Activated T-cell treated with anti-CD3 and anti-CD28 coated beads for 48 hours (primary cell): ENCODE measurements at places on chromosomes 2 and 18.

GRCh38 chr2:169290433-169290832 lies 71.9 kb downstream of the LRP2 start:
- DNase-seq: no peak

GRCh38 chr2:101080211-101081068 lies 70.7 kb downstream of the TBC1D8 start:
- DNase-seq: no peak

- DNase-seq: no peak
These were observed 4.5 kb downstream of the SFXN5 start for GRCh38 chr2:73067043-73067442.

DNA sequence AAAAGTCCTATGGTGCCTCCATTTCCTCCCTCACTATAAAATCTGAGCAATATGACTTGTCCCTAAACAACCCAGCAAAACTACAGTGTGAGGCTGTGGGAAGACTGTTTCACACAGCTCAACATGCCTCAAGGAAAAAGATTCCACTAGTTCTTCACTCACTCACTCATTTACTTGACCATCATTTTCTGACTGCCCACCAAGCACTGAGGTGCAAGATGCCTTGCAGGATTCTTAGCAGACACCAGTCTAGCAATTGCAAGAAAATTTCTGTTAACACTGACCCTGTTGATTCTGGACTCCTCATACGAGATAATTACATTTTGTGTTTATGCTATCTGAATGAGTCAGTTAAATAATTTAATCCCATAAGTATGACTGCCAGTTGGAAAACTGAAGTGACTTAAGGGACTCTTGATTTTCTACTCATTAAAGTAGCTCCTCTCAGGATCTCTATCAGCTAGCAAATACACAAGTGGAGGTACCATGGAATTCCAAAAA lies 51.9 kb upstream of the PCBP1 start:
- DNase-seq: no peak

- DNase-seq: no peak
These were observed 326.8 kb downstream of the SETBP1 start for GRCh38 chr18:45007531-45007930.

DNA sequence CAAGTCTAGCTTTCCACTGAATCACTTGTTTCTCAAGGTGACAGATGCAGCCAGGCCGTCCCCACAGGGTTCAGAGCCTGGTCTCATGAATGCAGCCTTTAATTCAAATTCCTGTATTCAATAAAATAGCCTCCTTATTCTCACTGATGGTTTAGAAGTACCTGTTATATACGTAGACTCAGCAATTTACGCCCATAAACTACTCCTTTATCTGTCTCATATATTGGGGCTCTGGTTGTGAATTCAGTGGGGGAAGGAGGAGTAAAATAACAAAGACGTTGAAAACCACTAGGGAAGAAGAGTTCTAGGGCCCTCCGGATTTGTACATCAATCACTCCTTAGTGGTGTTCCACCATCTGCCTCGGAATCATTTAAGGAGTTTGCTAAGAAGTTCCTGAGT lies 1.7 kb downstream of the OBSL1 start:
- no peak for DNase-seq

- no peak for DNase-seq
These were observed 542.8 kb upstream of the ID2 start for GRCh38 chr2:8138923-8139667.

DNA sequence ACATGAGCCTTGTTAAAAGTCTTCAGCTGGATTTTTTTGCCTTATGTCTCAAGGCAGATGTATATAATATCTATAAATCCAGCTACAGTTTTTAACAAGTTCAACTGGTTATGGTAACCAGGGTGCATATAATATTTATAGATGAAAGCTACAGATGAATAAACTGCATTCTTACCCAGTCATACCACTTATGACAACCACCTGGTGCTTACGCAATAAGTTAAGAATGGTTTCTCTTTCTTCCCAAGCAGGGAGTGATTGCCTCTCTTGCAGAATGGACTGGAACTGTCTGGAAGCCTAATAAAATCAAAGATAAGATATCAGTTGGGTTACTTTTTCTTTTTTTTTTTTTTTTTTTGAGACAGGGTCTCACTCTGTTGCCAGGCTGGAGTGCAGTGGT lies 19.6 kb downstream of the DHX57 start:
- no peak for DNase-seq

GRCh38 chr2:202494300-202495229 lies 118.4 kb downstream of the BMPR2 start:
- no peak for DNase-seq

DNA sequence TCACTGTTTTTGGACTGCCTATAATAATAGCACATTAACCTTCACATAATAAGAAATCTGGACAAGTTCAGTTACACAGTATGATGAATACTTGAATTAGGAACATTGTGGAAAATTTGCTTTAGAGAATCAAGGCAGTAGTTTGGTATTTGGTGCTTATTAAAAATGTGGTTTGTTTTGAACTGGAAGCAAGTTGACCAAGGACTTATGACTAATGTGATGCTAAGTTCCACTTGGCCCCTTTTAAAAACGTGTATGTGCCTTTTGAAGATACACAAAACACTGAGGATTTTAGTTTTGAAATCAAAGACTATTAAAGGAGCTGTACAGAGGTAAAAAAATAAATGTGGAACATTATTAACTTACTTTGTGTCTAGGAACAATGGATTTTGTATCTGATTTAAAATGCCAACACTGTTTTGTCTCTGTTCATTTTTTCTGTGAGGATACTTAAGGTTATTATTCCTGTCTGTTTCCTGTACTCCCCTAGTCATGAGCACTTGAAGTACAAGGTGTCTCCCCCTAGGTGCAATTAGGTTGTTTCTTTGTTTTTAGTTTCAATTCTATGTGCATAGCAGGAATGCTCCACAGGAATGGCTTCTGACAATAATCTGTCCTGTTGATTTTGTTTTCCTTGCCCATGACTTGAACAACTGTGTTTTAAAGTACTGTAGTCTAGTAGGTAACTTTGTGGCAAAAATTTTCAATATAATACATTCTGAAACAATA lies 49.6 kb upstream of the PTH2R start:
- DNase-seq: no peak

- no peak for DNase-seq
These were observed 145.0 kb downstream of the MCFD2 start for GRCh38 chr2:46770622-46771021.

DNA sequence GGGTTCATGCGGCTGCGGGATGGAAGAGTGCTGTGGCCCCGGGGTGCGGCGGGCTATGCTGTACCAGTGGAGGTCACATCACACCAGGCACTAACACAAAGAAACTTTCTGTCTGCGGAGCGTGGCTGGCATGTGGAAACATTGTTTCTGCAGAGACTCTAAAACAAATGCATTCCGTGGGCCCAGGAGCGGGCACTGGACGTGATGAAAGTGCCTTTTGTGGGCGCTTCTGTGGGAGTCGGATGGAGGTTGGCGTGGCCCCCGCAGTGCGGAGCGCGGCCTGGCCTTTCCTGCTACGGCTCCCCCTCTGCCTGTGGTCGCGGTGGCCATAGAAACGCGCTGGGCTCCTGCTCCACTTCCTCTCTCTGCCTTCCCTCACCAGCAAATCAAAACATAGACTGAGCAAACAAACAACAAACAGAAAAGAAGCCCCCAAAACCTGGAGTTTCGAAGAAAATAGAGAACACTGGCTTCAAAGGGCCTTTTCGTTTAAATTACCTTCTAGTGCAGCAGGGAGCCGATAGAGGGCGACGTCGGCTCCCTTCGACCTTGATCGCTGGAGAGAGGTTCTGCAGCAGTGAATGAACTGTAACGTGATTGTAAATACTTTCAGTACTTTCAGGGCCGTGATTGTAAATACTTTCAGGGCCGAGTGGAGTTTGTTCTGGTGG lies 51.4 kb downstream of the KIF5C start:
- DNase-seq: peak; percentile 31

DNA sequence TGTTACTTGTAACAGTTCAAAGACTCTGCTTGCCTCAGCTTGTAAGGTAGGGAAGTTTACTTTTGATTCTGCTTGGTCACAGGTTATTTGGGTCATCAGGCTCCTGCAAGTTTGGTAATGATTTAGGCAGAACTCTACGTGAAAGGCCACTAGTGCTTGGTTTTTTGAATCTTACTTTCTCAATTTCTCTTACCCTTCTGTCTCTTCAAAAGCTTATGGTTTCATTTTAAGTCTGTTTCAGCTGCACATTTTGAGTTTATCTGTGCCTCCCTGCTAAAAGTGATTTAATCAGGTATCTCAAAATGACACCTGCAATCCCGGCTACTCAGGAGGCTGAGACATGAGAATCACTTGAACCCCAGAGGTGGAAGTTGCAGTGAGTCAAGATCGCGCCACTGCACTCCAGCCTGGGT lies 26.3 kb upstream of the MOCOS start:
- no peak for DNase-seq

DNA sequence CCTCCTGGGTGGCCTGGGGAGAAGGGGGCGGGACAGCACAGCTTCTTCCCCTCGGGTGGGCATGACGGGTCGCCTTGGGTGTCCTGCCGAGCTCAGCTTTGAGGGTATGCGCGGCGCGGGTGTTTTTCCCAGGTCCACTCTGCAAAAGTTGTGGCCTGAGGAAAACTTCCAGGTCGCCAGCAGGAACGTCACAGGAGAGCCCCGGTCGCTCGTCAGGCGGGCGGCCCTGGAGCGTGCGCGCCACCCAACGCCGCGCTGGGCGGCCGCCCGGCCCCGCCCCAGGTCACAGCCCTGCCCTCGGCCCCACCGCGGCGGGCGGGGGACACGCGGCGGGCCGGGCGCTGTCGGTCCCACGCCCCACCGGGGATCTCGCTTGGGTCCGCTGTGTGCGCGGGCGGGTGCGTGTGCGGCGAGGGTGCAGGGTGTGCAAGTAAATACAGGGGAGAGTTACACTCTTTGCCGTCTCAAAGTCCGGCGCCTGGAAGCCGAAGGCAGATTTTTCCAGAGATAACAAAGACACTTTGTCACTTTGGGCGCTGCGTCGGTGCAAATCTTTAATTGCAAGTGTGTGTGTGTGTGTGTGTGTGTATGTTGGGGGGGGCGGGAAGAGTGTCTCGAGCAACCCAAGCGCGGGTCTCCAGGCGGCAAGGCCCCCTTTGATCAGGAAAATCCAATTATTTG lies 616 bp upstream of the SP5 start:
- DNase-seq: peak; percentile 6

GRCh38 chr2:53217250-53217649 lies 550.4 kb upstream of the CHAC2 start:
- DNase-seq: no peak

GRCh38 chr2:68404164-68404563 lies 39.1 kb downstream of the PLEK start:
- DNase-seq: no peak

GRCh38 chr2:210158236-210158635 lies 13.0 kb downstream of the KANSL1L start:
- no peak for DNase-seq

DNA sequence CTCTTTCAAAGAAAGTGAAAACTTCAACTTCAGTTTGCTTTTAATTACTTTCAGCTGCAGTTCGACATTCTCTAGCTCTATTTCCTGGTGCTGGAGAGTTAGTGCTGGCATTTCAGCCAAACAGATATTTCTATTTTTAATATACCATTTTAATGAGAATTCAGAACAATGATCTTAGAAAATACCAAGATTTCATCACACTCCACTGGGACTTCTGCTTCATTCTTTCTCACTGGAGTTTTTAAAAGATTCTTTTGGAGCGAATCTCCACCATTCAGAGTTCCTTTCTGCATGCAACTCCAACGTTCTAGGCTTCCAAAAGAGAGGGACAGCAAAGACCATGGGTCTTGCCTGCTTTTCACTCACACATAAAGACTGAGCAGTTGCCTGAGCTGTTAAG lies 94.2 kb downstream of the CABLES1 start:
- no peak for DNase-seq

GRCh38 chr2:101956465-101957438 lies 35.0 kb upstream of the IL1R2 start:
- DNase-seq: no peak

GRCh38 chr2:29765721-29766120 lies 155.7 kb downstream of the ALK start:
- DNase-seq: no peak

GRCh38 chr2:164479460-164479859 lies 141.8 kb downstream of the GRB14 start:
- no peak for DNase-seq

- DNase-seq: no peak
These were observed 6.2 kb downstream of the PRKD3 start for GRCh38 chr2:37318401-37318800.

- no peak for DNase-seq
These were observed 86.9 kb downstream of the SH3RF3 start for GRCh38 chr2:109215866-109216265.

- no peak for DNase-seq
These were observed 81.4 kb upstream of the BZW1 start for GRCh38 chr2:200730302-200730701.

DNA sequence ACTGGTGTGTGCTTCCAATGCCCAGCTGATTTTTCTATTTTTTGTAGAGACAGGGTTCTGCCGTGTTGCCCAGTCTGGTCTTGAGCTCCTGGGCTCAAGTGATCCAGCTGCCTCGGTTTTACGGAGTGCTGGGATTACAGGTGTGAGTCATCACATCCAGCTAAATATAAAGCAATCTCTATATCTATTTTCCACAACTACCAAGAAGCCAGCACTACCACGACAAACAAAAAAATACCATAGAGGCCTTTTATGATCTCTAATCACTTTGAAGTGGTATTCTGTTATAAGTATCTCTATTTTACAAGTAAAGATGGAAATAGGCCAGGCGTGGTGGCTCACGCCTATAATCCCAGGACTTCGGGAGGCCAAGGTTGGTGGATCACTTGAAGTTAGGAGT lies 34.7 kb downstream of the C2orf74 start:
- no peak for DNase-seq

- DNase-seq: no peak
These were observed 84.2 kb upstream of the RPE start for GRCh38 chr2:209918251-209918650.

- no peak for DNase-seq
These were observed 4.3 kb downstream of the TGOLN2 start for GRCh38 chr2:85323351-85323987.

DNA sequence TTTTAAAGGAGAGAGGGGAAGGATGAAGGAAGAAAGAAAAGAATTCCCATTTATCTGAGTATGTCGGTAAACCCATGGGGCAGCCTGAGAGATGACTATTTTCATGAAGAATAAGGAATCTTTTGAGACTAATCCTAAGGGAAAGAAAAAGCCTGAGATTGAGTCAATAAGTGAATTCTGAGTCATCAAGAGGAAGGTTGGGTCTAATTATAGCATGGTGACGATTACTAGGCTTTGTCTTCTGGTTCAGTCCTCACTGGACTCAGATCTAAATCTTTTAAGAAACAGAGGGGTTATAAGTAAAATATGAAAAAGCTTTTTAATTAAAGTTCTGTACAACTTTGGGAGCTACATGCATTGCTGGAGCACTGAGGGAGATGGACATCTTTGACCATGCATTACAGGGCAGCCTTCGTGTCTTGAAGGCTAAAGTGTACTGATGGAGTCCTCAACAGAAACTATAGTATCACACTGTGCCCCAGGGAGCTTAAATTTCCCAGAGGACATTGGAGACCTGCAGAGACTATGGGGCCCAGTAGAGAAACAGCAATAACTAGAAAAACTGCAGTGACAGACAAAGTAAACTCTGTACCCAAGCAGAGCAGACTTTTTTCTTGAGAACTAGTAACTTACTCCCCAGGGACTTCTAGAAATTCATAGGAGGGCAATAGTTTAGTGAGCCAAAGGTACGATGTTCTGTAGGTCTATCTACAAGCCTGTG lies 260.9 kb downstream of the RAD51AP2 start:
- no peak for DNase-seq

GRCh38 chr2:1796232-1796930 lies 52.1 kb upstream of the PXDN start:
- DNase-seq: no peak

- DNase-seq: no peak
These were observed 641.9 kb downstream of the SLC4A3 start for GRCh38 chr2:220269367-220269766.

GRCh38 chr2:200515155-200515554 lies 5.3 kb upstream of the KCTD18 start:
- DNase-seq: no peak
